Stimulated activated CD8-positive, alpha-beta memory T cell treated with anti-CD3 and anti-CD28 coated beads, Interleukin-12 subunit alpha, Interleukin-12 subunit beta, amount 100 ng/mL, for 4 hours (primary cell): ENCODE measurements at places on chromosomes 5 and 9.
A peak's percentile ranks its signal among the peaks of the same experiment; 100 is the strongest.

GRCh38 chr5:11483630-11484029, 420.6 kb downstream of the CTNND2 start:
- DNase-seq = no peak

GRCh38 chr9:131530546-131530919, 530 bp downstream of the UCK1 start:
- DNase-seq = no peak

DNA sequence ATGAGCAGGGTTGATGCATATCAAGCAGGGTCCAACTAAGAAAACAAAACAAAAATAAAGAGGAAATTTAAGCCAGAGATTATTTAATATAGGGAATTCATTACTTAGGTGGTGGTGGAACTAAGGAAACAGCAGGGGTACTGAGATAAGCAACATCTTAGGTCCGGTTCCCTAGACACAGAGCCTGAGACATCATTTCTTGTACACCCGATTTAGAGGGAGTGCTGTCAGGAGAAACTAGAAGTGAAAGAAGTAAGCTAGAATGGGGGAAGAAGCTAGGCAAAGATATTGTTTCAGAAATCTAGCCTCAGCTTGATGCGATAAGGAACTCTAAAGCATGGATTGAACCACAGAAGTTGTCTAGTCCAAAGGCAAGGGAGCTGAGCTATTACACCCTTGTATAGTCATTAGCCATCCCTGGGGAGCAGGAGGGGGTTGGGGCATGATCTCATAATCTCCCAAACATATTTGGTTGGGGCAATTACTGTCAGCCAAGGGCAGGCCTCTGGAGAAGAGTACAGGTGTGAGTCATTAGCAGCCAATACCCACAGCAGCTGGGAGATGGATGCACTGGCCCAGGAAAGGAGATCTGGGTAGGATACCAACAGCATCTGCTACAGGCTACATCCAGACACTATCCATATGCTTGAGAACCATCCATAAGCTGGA, 194.5 kb downstream of the ARL15 start:
- DNase-seq = no peak

DNA sequence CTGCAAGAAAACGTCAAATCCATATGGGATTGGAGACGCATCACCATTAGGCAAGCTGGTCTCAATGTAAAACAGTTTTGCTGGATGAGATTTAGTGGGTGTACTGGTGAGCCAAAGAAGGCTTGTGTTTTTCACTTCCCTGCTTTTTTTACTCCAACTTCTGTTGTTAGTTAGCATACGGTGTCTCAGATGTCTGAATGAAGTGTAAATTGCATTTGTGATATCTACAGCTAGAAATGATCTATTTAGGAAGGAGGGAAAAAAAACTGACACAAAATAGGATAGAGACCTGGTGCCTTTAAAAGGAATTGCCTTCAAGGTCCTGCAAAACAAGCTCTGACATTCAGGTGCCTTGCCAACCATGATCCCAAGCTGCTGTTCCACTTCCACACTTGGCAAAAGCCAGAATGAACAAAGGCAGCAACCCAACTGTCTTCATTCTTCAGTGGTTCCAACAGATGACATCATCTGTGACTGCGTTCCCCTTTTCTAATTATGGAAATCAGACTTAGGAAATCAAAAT, 104.2 kb upstream of the RAI14 start:
- DNase-seq = no peak

DNA sequence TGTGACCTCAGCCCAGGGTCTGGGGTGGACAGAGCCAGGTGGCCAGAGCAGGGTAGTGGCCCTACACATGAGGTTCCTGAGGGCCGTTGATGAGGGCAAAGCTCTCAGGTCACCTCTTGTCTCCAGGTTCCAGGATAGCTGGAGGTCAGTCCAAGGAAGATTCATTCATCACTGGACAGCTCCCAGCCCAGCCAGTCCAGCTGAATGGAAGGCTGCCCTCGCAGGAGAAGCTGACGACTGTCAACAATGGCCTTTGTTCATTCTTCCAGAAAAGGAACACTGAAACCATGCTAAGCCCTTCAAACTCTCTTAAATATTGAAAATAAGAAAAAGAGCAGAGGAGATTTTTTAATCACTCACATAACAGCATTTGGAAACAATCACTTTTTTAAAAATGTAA, 169.7 kb upstream of the TBCA start:
- DNase-seq = no peak

- DNase-seq = no peak
Observed at GRCh38 chr9:86690034-86690433, 257.3 kb downstream of the GAS1 start.

DNA sequence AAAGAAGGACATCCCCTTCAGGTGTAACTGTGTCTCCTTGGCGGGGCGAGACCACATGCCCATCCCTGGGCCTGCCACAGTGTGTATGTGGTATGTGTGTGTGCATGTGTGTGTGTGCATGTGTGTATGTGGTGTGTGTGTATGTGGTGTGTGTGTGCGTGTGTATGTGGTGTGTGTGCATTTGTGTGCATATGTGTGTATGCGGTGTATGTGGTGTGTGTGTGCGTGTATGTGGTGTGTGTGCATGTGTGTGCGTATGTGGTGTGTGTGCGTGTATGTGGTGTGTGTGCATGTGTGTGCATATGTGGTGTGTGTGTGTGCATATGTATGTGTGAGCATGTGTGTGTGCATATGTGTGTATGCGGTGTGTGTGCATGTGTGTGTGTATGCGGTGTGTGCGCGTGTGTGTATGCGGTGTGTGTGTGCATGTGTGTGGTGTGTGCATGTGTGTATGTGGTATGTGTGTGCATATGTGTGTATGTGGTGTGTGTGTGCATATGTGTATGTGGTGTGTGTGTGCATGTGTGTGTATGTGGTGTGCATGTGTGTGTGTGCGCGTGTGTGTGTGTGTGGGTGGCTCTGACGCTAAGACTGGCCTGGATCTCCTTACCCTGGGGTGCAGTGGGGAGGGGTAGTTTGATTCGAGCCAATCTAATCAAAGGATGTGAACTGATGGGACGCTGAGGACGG, 107.9 kb upstream of the RAPGEF1 start:
- DNase-seq = no peak

DNA sequence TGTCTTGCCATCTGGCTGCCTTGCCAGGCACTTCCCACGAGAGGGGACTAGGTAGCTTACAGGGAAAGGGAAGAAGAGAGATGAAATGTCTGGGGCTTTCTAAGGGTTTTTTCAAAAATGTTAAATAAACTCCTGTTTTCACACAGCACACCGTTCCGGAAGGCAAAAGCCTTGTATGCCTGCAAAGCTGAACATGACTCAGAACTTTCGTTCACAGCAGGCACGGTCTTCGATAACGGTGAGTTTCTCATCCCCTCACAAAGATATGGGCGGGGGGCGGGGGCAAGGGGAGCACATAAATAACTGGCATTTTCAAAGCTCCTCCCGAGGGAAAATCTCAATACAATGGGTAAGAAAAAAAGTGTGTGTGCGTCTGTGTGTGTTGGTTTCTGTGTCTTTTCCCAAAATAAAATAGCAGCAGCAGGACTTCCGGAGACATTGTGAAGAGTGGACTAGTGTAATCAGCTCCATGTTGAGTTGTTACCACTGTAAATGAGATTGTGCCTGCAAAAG, 189.6 kb downstream of the NR3C1 start:
- no peak for DNase-seq

GRCh38 chr9:129094387-129095169, 13.7 kb downstream of the DOLPP1 start:
- DNase-seq = no peak

DNA sequence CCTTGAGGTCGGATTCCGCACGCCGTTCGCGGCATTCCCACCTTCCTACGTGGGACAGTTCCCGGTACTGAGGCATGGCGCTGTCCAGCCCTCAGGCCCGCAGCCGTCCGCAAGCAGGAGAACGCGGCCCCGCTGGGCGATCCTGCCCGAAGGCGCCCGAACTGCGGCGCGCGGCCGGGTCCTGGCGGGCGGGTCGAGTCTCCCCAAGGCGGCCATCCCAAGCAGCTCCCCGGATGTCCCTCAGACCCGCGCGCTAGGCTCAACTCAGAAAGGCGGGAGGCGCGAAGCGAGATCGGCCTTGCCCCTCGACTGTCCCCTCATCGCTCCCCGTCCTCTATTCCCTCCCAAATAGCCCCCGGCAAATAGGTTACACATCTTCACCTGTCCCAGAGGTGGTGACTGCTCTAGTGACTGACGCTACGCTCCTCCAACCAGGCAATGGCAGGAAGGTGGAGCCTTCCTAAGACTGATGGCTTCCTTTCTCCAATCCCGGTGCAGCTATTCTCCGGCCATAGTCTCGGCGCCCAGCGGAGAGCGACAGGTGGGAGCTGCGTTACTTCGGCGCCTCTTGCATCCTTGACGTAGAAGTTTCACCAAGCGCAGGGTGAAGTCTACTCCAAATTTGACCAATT, 787 bp upstream of the ANKHD1 start:
- peak; percentile 70 for DNase-seq

GRCh38 chr9:26684029-26684428, 208.6 kb downstream of the CAAP1 start:
- no peak for DNase-seq

- DNase-seq = peak; percentile 21
Observed at GRCh38 chr5:142426129-142427014, 101.6 kb upstream of the SPRY4 start.
